ENCODE measurements at places on chromosomes 16 and 17. TPM values are rescaled to one million over a fixed set of nuclear protein-coding genes. Genes with fewer than 3 reads are reported as not detected.
A peak's percentile ranks its signal among the peaks of the same experiment; 100 is the strongest.

GRCh38 chr16:89973654-89974335 is 25.2 kb downstream of the DEF8 start:
- DNase-seq: no peak

DNA sequence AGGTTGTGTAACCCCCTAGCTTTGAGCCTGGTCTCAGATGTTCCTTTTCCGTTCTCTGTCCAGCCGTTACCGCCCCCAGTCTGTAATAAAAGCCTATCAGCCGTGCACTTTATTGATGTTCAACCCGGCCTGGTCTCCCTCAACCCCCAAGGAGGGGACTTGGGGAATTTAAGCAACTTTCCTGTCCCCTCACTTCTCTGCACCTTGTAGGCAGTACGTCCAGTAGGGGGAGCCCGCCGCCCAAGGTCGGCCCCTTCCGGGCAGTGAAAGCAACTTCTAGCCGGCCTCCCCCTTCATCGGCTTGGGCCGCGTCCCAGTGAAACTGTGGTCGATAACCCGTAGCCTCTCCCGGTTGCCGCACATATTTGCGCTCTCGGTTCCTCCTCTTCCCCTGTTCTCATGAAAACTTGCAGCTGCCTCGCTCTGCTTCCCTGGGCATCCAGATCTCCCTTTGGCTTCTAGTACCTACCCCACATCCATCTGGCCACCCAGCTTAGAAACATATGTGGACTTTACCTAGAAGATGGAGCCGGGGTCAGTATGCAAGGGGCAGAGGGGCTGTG is 7.9 kb downstream of the PNPO start:
- peak; percentile 63 for DNase-seq

GRCh38 chr16:82260212-82260795 is 90.3 kb upstream of the MPHOSPH6 start:
- DNase-seq: no peak

GRCh38 chr17:19366637-19366972 is 4.1 kb upstream of the B9D1 start:
- DNase-seq: no peak

- DNase-seq: no peak
These were observed 1846.1 kb downstream of the TP53TG3F start for GRCh38 chr16:35305476-35305875.

DNA sequence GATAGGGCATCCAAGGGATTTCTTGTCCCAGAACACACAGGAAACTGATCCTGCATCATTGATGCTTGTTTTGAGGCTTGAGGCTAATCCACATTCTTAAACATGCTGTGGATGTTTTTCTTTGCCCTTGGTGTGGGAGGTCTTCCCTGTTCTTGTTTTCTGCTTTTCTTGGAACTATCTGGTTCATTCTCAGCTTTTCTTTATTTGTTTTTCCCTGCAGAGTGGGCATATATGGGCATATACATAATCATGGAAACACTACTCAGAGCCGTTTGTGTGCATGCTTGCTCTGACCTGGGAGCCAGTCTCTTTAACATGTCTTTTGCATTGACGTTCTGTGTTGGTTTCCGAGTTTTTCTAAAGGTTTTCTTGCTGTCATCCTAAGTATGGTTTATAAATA is 300.0 kb downstream of the SNX29 start:
- DNase-seq: no peak

GRCh38 chr16:179211-180092 is 807 bp upstream of the HBQ1 start:
- no peak for DNase-seq

DNA sequence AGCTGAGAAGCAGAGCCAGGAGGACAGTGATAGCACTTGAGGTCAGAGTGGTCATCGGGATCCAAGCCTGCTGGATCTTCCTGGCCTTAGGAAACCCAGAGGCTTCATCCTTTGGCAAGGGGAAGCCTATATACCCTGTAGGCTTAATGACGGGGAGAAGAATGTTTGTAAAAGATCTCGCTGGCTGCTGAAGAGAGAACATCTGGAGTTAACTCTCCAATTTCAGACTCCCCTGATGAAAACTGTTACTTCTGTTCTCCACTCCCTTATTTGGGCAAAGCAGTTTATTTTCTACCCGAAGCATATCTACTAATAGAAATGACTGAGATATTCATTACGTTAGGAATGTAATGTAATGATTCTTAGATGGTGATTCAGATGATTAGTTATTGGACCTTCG is 487.0 kb downstream of the CDH13 start:
- DNase-seq: no peak

DNA sequence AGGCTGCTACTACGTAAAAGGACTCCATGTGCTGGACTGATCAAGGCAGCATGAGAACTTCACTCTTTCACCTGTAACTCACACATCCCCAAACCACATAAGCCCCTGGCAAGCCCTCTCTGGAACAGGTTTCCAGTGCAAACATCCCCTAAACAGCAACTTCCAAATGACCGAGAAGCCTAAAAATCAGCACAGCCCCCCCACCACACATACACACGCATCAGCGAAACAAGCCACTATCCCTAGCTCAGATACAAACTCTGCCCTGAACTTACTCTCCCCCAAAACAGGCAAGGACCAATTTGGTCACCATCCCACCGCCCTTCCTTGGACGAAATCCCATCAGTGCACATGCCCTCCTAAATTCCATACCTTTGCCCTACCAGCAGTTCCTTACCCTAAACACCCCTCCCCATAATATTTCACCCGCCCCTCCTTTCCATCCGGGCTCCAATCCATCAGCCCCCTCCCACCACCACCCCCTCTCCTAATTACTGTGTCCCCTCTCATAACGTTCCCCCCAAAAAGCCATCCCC is 735 bp downstream of the LSM12 start:
- no peak for DNase-seq

DNA sequence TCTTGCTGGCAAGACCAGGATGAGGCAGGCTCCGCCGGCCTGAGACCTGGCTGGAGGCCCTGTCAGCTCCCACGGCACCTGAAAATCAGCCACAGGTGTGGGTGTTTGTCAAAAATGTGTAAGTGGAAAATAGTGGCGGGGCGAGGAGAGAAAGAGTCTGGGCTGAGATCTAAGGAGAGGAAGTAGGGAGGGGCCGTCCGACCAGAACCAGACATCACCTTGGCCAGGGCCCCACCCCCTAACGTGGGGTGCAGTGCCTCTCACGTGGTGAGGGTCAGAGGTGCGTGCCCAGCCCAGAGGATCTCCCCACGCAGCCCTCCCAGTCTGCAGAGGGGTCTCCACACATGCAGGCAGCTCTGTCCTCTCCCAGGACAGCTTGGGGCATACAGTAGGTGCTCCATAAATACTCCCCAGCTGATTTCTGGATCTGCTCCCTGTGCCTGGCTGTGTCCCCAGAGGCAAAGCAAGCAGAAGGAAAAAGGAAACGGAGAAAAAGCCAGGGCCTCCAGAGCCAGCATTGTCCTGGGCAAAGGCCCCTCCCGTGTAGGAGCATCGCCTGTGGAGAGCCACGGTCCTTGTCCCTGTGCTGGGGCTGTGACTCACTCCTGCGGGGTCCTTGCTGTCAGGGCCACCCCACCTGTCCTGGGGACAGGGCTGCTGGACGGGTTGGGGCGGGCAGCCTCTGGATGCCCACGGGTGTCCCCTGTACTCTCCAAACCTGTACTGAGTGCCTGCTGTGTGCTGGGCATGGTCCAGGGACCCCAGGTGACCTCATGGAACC is 16.7 kb downstream of the ZFPM1 start:
- DNase-seq: no peak

DNA sequence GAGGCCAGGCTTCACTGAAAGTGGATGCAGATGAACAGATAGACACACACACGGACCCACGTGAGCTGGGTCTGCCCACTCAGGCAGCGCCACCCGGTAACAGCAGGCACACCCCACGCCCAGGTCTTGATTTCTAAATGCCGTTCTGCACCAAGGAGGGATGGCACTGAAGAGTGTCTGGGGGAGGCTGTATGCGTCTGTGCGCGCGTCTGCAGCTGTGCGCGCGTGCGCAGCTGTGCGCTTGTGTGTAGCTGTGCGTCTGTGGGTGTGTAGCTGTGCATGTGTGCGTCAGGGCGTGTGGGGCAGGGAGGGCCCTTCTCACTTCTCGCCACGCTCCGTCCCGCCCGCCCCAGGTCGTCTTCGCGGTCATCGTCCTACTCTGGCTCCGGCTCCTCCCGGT is 15.5 kb upstream of the IL17C start:
- DNase-seq: no peak

DNA sequence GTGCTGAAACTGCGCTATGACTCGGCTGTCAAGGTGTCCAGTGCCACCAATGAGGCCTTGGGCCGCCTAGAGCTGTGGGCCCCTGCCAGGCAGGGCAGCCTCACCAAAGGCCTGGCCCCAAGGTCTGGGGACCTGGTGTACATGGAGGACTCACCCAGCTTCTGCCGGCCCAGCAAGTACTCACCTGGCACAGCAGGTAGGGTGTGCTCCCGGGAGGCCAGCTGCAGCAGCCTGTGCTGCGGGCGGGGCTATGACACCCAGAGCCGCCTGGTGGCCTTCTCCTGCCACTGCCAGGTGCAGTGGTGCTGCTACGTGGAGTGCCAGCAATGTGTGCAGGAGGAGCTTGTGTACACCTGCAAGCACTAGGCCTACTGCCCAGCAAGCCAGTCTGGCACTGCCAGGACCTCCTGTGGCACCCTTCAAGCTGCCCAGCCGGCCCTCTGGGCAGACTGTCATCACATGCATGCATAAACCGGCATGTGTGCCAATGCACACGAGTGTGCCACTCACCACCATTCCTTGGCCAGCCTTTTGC is 25.0 kb downstream of the WNT9B start:
- no peak for DNase-seq

GRCh38 chr17:65918500-65918899 is 273.4 kb downstream of the CEP112 start:
- no peak for DNase-seq

GRCh38 chr16:28538733-28539596 is at the start of gene NUPR1:
NUPR1 (minus strand) TSS chr16:28538974; CDS start chr16:28538907, 67 bp downstream.
- no peak for DNase-seq

GRCh38 chr16:17173281-17173680 is 297.5 kb downstream of the XYLT1 start:
- no peak for DNase-seq

GRCh38 chr17:80263253-80264204 is 2.9 kb downstream of the RNF213 start:
- DNase-seq: peak; percentile 60

GRCh38 chr17:80478487-80479245 is 2.3 kb upstream of the NPTX1 start:
- DNase-seq: no peak

DNA sequence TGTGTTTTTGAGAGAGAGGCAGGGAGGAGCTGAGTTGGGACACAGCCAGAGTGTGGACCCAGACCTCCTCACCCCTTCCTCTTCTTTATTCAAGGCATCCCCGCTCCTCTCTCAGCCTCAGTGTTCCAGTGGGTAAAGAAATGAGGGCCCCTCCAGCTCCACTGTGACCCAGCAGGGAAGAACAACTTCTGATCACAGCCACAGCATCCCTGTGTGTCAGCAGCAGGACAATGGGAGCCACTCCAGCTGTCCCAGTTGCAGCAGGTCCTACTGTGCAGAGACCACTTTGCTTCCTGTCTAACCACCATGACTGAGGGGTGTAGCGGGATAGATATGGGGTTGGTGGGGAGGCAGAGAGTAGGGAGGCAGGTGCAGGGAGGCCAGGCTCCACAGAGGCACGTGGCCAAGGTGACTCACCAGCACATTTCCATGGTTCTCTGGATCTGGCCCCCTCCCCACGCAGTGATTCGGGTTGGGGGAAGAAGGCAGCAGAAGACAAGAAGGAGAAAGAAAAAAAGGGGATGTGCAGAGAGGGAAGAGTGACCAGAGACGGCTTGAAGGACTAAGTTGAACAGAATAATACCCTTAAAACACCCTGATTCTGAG is 24.5 kb downstream of the PIK3R5 start:
- no peak for DNase-seq

DNA sequence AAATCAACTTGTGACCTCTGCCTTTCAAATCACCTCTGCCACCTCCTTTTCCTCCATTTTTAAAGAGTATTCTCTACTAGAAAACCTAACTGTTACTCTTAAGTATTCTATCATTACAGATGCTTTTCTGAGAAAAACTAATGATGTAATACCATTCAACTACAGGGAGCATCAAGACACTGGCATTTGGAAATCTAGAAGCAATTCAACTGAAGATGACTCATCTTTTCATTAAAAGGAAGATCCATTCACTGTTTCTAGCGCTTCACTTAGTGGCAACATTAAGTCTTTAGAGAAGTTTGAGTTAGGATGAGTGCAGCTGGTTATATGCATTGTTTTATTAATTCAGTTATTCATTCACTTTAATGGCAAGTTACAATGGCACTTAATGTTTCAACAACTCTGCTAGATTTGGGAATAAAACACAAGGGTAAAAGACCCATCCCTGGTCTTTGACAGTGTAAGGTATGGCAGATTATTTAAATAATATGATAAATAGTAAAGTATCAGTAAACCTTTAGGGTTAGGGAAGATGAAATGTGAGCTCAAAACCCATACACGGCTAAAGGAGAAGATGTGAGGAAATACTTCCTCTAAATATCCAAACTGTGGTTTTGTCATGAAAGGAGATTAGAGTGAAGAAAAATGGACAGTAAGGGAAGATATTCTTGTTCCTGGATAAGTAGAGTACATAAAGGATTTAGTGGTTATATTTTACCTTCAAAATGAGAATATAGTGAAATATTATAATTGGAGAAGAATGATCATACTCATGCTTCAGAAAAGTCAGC is 61.7 kb downstream of the KCNJ2 start:
- no peak for DNase-seq

DNA sequence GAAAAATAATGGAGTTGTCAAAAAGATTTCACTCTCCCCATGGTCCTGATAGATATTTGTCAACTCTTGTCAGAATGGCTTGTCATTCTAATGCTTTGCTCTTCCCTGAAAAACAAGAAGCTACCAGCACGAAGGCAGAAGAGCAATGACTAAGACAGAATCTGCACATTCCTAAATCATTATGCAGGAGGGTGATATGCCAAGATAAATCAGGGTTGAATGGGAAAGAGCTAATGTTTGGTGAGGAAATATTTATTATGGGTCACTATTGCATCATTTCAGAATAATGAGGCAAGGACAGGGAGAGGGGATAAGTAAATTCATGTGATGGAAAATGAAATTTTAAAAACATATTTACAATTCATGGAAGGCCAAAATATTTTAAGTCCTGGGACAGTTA is 297.5 kb upstream of the XYLT1 start:
- DNase-seq: no peak

DNA sequence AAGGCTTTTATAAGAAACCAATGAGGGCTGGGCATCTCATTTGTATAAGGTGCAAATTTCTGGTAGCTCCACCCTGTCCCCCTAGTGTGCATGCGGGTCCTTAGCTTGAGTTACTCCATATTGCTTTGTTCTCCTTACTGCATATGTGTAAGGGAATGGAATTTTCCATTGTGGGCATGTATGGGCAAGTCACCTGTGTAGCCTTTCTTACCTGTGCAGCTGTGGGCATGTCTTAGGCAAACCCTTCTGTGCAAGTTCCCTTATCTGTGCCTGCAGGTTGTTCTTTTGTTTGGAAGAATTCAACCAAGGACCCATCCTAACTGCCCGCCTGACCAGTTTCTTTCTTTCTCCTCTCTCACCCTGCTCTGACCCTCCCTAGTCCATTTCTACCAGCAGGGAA is 122.8 kb upstream of the HS3ST4 start:
- DNase-seq: no peak

MMD gene
- 21.4 TPM for total RNA-seq

CNGB1 gene
- not detected for total RNA-seq

DHRS7C gene
- total RNA-seq: not detected

KIF2B gene
- total RNA-seq: not detected

P3H4 gene
- 1.7 TPM for total RNA-seq

CCDC40 gene
- 3.4 TPM for total RNA-seq
